ENCODE measurements at places on chromosomes 6 and 20.
A peak's percentile ranks its signal among the peaks of the same experiment; 100 is the strongest.

GRCh38 chr6:10954590-10955010 lies 67.7 kb downstream of the SYCP2L start:
- DNase-seq, result peak; percentile 43

- peak; percentile 68 for DNase-seq
These were observed 1.5 kb upstream of the GGT7 start for GRCh38 chr20:34874094-34874654.

- DNase-seq, result no peak
These were observed 73.1 kb downstream of the HIVEP2 start for GRCh38 chr6:142871910-142872331.

DNA sequence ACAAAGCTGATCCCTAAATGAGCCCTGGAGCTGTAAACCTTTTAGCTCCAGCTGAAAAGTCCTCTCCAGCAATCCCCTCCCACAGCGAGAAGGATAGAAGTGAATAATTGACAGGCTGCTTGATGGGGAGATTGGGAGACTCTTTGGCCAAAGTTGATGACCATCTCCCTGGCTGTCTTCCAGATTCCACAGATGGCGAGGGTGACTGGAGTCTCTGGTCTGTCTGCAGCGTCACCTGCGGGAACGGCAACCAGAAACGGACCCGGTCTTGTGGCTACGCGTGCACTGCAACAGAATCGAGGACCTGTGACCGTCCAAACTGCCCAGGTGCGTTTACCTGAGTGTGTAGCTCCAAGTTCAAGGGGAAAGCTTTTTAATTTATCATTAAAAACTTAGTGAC lies 67.3 kb downstream of the ISM1 start:
- DNase-seq, result no peak

GRCh38 chr6:86820750-86821149 lies 116.6 kb upstream of the HTR1E start:
- no peak for DNase-seq

GRCh38 chr6:117346142-117346930 lies 79.4 kb downstream of the ROS1 start:
- no peak for DNase-seq

DNA sequence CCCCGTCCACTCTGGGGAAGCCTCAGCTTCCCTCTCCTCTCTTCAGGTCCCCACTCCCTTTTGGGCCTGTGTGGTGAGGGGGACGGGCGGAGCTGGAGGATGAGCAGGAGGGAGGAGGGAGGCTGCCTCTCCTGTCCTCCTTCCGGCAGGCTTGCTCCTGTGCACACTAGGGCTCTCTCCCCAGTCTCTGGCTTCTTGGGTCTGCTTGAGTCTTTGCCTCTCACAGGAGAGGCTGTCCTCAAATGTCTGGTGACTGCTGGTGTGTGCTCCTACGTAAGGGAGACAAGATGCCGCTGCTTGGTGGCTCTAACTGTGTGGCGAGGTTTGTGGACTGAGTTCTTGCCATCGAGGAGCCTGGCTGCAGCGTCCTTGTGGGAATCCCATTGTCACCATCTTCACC lies 8.8 kb upstream of the SMOC2 start:
- DNase-seq, result no peak

DNA sequence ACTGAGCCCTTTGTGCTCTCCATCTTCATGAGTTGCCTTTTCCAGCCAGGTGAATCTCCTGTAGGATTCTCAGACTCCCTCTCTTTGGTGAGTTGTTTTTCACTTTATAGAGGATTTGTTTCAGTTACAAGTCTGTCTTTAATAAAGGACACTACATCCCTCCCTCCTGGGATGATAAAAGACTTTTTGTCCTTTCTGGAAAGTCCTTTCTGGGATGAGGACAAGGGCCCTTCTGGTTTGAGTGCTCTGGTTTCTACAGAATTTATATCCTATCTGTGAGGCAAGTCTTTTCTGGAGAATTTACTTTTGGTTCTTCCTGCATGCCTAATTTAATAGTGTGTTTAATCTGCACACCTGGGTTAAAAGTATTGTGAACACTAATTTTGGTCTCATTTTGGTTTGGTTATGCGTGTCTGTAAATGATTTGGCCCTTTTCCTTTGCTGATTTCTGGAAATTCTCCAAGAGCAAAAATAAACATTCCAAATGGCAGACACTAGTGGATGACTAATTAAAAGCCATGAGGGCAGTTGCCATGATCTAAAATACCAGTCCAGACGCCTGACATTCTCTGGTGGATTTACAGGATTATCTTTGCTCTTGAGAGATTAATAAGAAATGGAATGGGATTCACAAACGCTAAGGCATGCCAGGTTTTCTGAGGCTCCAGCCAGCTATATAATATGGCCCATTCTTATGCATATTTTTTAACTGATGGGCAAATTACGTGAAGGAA lies 44.8 kb downstream of the TCP11 start:
- no peak for DNase-seq

GRCh38 chr20:18973529-18974173 lies 160.1 kb downstream of the SCP2D1 start:
- no peak for DNase-seq

- no peak for DNase-seq
These were observed 512.6 kb upstream of the MAP3K7 start for GRCh38 chr6:91099479-91099878.

DNA sequence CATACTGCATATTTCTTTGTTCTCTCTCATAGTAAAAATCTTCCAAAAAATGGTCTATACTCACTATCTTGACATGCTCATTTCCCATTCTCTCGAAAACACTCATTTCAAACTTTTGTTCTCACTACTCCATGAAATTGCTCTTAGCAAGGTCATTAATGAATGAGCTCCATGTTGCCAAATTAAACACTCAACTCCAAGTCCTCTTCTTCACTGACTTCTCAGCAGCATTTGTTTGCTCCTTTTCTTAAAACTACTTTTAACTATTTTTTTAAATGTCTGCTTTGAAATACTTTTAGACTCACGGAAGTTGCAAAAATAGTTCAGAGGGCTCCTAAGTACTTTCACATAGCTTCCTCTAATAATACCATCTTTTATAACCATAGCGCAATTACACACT lies 274.0 kb upstream of the PREP start:
- DNase-seq, result no peak

DNA sequence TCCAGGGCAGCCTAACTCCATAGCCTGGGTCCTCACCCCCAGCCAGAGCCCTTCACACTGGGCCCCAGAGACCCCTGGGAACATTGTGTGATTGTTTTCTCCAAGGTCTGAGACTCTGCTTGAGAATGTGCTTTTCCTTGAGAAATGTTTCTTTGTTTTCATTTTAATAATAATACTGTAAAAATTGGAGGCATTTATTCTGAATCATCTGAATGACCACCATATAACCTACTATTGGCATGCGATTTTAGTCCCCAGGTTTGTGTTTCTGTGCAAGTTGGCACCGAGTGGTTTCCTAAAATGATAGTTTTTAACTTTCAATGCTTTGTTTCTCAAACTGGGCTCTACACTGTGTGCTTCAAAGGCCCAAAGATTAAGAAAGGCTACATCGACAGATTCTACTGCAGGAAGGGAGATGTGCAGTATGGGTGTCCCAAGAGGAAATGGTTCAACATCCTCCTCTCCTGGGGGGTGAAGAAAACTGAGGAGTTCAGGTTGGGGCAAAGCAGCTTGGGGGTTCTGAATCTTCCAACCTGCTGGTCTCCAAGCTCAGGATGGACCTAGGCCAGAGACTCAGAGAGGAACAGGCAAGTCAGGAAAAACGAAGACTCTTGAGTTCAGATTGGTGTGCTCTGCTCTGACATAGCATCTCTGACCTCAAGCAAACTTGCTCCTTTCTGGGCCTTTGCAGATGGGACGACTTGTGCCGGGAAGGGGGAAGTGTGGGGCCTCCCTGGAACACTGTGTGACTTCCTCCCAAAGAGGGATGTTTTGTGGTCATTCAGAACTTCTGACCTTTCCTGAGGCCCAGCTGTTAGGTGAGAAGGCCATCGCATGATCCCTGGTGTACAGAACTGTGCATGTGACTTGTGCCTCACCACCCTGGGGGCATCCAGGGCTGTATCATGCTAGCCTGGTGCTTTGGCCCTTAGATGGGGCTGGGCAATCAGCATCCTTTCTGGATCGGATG lies 31.0 kb downstream of the DAAM2 start:
- DNase-seq, result no peak

DNA sequence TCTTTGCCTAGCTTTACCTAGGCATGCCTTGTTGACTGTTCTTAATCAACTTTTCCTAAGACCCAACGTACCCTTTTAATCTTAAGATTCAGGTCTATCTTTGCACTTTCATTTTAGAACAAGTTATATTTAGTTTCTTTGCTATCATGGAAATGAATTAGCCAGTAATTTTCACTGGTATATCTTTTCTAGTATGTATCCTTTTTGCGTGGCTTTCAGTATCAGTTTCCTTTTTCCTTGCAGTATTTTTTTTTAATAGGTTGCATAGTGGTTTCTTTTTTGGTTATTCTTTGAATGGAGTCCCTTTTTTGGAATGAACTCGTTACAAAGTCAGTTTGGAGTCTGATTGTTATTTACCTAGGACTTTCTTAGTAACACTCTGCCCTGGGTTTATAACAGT lies 7.3 kb downstream of the ANKEF1 start:
- DNase-seq, result no peak

DNA sequence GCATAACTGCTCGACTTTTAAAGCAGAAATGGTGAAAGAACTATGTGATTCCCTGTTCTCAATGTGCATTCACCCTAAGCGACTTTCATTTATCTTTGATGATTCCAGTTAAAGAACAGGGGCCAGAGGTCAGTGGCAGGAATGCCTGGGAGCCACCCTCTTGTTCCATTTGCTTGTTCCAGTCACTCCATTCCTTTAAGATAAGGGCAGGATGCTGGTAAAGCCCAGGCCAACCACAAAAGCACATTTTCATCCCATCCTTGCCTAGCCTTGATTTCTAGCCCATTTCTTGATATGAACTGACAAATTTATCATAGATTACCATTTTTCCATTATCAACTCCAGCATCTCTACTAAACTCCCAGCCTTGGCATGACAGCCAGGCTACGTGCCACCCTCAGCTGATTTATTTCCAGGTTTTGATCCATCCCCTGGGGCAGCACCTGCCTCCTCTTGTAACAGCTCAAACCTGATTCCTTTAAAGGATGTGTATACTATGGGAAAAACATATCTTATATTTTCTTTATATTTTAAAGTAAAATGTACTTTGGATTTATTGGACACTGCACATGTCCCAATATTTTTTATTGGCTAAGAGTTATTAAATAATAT lies 19.2 kb downstream of the HMGN3 start:
- DNase-seq, result no peak

GRCh38 chr6:73262671-73263569 lies at the start of gene KHDC1:
Gene KHDC1, minus strand, starts transcription at chr6:73263196. Its CDS starts 20,679 bp downstream, at chr6:73242517.
- peak; percentile 65 for DNase-seq

GRCh38 chr6:142925575-142926110 lies 19.3 kb downstream of the HIVEP2 start:
- DNase-seq, result no peak

DNA sequence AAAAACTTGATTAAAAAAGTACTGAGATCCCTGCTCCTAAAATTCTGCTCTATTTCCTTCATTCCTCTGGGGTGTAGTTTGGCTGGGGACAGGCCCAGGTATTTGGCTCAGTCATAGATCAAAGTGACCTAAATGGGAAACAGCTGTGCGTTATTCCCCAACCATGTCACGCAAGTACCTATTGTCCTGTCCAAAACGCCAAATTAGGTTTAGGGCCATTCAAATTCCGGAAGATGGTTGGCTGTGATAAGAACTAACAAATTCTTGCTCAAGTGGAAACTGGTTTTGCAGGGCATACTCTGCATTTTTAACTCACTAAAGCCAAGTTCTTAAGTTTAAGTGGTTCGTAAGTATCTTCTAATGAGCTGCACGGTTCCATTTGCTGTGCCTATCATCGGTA lies 147.6 kb upstream of the TMEM170B start:
- no peak for DNase-seq

DNA sequence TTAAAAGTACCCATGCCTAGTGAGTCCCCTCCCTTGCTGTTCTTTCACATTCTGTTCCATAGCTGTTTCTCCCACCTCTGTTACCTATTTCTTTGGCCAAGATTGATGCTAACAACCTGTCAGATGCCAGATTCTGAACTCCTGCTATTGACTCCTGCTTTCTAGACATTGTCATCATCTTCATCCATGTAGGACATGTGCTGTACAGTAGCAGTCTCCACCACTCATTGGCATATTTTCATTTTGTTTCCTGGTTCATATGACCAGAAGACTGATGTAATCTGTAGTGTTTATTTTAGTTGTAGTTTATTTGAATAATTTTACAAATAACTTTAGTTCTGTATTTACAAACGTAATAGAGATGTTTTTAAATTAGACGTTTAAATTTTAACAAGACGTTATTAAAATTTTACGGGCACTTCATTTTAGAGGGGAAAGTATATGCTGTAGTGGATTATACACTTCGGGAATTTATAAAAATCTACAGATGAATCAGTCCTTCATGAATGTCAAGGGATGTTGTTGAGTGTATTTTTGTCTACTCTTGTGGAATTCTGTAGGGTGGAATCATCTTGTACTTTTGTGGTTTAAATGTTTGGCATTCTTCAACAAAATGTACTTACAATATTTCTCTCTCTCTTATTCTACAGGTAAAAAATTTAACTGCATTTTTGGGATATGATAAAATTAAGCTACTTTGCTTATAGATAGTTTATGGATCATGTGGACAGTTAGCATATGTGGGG lies 34.1 kb downstream of the TRMT11 start:
- DNase-seq, result no peak

- no peak for DNase-seq
These were observed 12.4 kb upstream of the DEFB118 start for GRCh38 chr20:31355981-31356380.

DNA sequence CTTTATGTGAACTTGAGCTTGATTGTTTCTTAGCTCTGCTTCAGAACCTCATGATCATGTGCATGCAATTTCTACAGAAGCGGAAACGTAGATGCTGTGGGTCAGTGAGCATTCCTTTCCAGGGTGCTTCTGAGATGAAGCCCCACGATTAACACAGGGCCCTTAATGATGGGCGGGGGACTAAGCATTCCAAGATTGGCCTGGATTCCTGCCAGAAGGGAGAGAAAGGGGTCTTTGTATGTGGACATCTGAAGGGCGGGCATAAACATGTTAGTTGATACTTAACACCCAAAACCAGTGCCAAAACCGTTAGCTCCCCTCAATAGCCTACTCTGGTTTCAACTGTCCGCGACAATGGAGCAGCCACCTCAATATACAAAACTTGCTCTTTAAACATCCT lies 46.9 kb upstream of the POU3F2 start:
- DNase-seq, result peak; percentile 37

DNA sequence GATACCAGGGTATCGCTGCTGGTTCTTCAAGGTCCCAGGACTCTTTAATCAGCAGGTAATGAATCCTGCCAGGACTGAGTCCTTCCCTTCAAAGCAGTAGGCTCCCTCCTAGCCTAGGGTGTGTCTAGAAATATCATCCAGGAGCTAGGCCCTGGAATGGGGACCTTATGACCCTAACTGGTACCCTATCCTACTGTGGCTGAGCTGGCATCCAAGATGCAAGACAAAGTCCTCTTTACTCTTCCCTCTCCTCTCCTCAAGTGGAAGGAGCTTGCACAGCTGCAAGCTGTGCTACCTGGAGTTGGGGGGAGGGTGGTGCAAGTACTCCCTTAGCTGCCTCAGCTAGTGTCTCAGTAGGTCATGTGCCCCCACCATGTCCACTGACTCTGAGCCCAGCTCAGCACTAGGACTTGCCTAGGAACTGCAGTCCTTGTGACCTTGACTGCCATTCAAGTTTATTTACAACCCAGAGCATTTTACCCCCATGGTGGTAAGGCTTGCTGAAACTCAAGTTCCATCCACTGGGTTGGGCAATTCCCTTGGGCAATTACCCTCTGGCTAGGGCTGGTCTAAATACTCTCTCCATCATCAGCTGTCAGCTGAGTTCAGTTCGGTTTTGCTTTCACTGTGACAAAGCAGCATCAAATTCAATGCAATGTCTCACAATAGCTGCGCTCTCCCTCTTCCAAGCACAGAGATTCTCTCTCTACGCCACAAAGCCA lies 48.4 kb upstream of the TOP1 start:
- DNase-seq, result no peak

GRCh38 chr6:169269180-169270076 lies 15.8 kb upstream of the THBS2 start:
- no peak for DNase-seq

All from NCI-H1436 (cell line).